T-helper 2 cell (primary cell): ENCODE measurements at places on chromosomes 2 and 18.

- DNase-seq = no peak
These were observed 14.8 kb downstream of the SP110 start for GRCh38 chr2:230205034-230205433.

DNA sequence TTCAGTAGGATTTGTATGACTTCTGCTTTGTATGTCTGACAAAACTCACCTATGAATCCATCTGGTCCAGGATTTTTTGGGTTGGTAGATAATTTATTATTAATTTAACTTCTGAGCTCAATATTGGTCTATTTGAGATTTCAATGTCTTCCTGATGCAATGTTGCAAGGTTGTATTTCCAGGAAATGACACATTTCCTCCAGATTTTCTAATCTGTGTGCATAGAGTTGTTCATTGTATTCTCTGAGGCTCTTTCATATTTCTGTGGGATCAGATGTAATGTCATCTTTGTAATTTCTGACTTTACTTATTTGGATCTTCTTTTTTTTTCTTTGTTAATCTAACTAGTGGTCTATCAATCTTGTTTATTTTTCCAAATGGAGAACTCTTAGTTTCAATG lies 584.7 kb upstream of the SETBP1 start:
- no peak for DNase-seq

GRCh38 chr2:102185347-102185746 lies 1.5 kb upstream of the IL1RL2 start:
- no peak for DNase-seq

DNA sequence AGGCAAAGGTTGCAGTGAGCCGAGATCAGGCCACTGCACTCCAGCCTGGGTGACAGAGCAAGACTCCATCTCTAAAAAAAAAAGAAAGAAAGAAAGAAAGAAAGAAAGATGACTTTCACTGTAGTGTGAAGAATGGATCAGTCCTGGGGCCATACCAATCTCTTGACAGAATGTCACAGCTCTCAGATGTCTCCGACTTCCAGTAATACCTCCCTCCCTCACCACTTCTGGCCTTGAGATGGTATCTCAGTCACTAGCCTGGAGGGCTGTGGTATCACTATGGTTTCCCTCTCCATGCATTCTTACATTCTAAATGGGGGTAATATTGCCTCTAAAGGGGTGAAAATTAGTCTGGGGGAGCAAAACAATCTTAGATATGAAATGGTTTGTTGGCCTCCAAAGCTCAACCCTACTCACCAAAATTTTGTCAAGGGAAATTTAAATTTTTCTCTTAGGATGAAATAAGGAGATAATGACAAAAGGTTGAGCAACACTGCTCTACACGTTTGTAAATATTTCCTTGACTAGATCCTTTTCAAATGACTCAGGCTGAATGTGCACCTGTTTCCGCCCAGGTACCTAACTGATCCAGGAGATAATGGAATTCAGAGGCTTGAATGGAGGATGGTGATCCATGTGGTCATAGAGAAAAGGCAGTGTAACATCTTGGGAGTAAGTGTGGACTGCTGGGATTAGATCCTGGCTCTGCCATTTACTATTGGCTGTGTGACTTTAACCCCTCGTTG lies 19.9 kb upstream of the SPRED2 start:
- no peak for DNase-seq

- DNase-seq = no peak
These were observed 459.5 kb upstream of the FANCL start for GRCh38 chr2:58700591-58700990.

DNA sequence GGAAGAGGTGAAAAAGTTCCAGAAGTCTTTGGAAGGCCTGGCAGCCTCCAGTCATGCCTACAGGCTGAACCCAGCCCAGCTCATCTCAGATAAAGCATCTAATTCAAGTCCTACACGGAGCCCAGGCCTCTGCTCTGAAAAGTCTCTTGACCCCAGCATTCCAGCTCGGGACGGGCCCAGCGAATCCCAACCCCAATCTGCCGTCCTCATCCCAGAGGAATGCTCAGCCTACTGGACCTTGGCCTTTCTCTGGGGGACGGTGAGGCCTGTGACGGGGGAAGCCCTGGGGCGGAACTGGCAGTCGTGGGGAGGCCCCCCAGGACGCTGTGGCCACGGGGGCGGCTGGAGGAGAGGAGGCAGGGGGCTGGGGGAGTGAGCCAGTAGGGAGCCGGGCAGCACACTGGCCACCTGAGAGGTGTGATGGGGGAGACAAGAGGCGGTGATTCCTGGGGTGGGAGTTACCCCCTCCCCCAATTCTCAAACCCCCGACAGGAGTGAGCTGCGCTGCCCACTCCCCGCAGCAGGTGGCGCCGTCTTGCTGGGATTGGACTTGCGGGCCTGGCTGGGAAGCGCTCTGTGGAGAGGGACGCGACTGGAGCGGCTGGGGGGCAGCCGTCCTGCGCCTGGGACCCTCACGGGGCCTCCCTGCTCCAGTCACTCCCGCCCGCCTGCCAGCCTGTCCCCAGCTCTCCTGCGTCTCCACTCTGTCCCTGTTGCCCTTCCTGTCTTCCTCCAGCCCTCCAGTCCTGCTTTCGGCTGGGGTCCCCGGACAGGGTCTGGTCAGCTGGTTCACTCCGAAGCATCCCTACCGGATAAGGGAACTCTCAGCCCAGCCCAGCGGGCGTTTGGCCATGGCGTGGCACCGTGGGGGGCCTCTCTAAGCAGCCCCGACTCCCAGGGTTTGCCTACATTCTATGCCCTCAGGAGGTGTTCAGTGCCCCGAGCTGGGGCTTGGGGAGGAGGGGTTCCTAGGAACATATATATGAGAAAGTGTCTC lies 182.6 kb upstream of the HAAO start:
- peak; percentile 33 for DNase-seq

GRCh38 chr2:111176867-111177266 lies 56.2 kb downstream of the BCL2L11 start:
- no peak for DNase-seq

- no peak for DNase-seq
These were observed 61.7 kb downstream of the HS1BP3 start for GRCh38 chr2:20588918-20589871.

DNA sequence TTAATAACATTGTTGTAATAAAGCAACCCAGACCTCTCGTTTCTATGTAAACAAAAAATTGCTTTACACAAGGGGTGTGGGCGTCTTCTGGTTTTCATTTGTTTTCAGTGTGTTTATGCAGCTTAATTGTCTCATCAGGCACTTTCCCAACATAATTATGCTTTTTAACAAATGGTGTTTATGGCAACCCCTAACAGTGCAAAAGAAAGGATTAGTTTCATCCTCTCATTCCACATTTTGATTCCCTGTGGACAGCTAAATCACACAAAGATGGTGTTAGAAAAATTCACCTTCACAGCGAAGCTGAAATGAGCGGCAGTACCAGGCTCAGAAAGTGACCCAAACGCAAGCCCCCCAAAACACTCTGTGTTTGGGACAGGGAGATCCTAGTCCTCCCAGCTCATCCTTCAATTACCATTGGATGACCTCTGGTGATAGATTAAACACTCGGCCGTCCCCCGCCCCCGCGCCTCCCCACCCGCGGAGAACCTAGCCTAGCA lies 724 bp downstream of the FTCDNL1 start:
- DNase-seq = no peak

DNA sequence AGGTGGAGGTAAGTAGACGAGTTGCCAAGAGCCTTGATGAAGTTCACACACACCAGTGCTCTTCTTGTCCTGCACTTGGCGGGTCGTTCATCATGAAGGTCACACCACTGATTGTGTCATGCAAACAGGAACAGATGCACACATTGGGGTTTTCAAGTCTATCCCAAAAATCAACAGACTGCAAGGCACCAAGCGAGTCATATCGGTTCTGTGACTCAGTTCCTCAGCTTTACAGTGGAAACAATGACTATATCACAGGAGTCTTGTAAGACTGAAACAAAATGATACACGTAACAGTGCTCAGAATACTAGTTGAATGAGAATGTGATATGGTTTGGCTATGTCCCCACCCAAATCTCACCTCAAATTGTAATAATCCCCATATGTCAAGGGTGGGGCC lies 526.9 kb upstream of the ID2 start:
- DNase-seq = peak; percentile 55
